Fibroblast of the aortic adventitia (primary cell): ENCODE measurements at places on chromosomes 1 and 21. TPM values are rescaled to one million over a fixed set of nuclear protein-coding genes. Genes with fewer than 3 reads are reported as not detected.

DNA sequence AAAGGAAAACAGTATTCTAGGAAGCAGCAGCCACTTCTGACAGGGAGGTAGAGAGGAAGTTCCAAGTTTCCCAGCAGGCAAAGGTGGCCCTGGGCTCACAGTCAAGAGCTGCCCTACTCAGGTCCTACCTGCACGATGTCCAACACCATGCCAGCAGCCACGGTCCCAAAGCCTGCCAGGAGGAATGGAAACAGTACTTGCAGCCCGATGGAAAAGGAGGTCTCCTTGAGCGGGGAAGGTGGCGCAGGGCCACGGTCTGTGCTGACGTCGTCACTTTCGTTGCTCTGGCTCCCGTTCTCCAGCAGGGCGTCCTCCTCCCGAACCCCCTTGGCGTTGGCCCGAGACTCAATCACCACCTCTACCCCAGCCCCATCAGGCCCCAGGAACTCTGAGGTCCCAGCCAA is 3.1 kb downstream of the SLC41A1 start:
- DNase-seq = no peak

The C1orf87 gene
- total RNA-seq = not detected in 2 replicates

- no peak for DNase-seq
These were observed 3.7 kb downstream of the SCMH1 start for GRCh38 chr1:41238311-41238988.

The CR1 gene
- not detected in 2 replicates for total RNA-seq

DNA sequence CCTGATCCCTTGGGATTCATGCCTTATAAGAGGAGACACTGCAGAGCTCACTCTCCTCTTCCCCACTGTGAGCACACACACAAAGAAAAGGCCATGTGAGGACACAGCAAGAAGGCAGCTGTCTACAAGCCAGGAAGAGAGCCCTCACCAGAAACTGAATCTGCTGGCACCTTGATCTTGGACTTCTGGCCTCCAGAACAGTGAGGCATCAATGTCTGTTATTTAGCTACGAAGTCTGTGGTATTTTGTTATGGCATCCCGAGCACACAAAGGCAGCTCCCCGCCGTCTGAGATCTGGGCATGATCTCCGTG is 47.1 kb upstream of the RPL11 start:
- no peak for DNase-seq

The FAM72C gene
- 0.45 TPM in 1 of 2 replicates, not detected in the other for total RNA-seq

DNA sequence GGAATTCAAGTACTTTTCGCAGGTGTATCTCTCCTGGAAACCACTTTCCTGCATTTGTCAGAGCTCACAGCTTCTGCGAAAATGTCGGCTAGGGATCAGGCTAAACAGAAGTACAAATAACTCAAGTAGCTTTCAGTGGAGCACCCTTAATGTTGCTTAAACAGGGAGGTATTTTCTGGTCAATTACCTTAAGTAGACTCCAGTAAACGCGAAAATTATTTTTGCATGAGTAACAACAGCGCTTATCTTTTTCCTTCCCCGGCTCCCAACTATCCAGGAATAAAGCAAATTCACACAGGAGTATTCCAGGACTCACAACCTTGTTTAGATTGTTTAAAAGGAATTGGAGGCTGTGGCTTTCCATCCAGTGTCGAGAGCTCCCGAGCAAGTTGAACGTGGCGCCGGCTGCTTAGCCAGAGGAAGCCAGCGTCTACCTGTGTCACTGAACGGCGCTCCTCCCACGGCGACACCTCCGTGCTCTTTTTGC is 7.3 kb upstream of the SIM2 start:
- DNase-seq = no peak
